ENCODE measurements at places on chromosomes 2 and 18.
A peak's percentile ranks its signal among the peaks of the same experiment; 100 is the strongest.

DNA sequence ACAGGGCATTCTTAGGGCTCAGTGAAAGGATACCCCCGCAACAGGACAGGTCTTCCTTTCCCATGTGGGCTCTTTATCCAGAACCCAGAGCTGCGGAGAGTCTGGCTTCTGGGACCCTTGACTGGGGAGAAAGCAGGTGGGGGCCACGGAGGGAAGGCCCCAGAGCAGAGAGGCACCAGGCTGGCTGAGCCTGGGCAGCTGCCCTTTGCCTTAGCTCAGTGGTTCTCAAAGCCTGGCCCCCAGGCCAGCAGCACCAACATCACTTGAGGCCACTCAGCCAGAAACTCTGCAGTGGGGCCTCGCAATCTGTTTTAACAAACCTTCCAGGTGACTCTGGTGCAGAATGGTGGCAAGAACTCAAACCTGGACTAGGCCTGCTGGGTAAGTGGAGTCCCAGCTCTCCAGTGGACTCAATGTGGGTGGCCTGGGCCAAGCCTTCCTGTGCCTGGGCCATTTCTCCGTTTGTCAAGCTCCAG lies 1.6 kb upstream of the TMEM37 start:
- DNase-seq = no peak

- DNase-seq = no peak
Observed at GRCh38 chr2:69683170-69683971, 39.8 kb upstream of the AAK1 start.

DNA sequence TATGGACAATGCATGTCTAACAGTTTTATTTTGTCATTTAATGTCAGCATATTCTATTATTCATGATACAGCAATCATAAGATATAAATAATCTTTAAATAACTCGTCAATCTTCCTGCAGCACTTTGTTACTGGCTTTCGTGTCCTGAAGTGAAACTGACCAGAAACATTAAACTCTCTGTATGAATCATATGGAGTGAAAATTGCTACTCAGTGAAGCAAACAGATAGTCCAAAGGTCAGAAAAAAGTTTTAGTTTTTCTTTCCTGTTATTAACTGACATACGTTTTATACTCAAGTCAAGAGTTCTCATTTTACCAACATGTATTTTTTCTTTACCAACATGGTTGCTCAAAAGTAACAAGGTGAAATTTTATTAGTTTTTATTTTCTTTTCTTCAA lies 106.8 kb upstream of the GALNT5 start:
- no peak for DNase-seq

DNA sequence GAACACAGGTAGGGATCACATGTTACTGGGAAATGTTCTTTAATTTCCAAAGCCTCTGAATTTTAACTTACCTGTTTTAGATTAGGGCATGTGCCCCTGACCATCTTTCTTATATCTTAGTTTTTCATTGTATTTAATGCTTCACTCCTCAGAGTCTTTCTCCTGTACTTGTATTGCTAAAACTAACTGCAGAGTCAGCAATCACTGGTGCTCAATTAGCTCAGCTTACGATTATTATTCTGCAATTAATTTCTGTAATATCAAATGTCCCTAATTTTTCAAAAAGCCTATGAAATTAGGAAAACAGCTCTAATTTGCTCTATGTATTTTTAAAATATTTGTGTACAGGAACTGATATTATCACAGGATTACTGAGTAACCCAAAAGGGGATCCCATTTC lies 693.2 kb upstream of the SLC8A1 start:
- DNase-seq = no peak

GRCh38 chr18:12520442-12520992 lies 112.8 kb downstream of the PRELID3A start:
- no peak for DNase-seq

DNA sequence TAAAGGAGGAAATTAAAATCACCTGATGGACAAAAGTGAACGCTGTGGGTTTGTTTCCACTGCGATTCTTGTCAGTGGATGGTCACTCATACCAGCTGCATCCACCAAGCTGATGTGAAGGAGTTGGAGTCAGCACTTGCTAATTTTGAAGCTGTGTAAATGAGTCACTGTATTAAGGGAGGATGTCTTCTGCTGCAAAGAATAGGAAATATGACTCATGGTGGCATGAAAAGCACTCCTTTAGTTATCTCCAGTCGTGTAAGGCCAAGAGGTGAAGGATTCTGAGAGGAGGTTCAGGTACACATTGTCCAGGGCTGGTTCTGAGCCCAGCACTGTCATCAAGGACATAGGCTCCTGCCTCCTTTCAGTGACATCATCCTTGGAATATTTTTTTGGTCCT lies 71.7 kb upstream of the SKOR2 start:
- no peak for DNase-seq

- DNase-seq = no peak
Observed at GRCh38 chr2:29051730-29052129, 22.6 kb downstream of the PCARE start.

GRCh38 chr2:101829429-101829828 lies 131.9 kb downstream of the MAP4K4 start:
- DNase-seq = no peak

DNA sequence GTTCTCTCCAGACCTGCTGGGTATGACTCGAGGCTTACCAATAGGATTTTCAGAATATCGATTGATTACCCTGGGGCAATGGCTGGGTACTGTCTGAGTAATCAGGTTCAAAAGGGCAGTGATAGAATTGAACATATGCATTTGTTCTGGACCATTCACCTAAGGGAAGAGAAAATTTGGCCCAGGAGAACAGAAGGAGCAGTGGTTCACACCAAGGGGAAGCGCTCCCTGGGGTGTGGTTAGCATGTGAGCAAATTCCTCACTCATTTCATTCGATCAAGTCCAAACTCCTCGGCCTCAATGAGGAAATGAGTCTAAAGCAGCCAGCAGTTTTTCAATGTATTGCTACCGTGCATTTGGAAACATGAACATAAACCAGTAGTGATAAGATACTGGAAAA lies 55.6 kb downstream of the CYP26B1 start:
- DNase-seq = no peak

GRCh38 chr2:28164280-28164801 lies 228.3 kb upstream of the FOSL2 start:
- DNase-seq = no peak

- DNase-seq = no peak
Observed at GRCh38 chr2:24158131-24158530, 16.7 kb upstream of the FAM228A start.

DNA sequence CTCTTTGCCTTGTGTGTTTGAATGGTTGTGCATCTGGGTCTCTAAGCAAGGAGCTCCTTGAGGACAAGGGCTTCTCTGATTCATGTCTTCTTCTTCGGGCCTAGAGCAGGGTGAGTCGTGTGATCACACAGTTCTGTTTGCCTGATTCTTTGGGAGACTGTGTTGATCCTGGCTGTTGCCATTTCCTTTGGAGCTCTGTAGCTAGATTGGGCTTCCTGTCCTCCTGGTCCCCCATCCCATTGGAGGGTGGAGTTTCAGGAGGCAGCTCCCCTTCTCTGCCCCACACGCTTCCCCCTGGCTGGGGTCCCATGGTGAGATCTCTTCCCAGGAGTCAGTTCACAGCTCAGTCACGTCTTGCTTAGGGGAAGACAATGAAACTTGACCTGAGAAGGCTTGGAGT lies 92.8 kb downstream of the TRIB2 start:
- DNase-seq = no peak

DNA sequence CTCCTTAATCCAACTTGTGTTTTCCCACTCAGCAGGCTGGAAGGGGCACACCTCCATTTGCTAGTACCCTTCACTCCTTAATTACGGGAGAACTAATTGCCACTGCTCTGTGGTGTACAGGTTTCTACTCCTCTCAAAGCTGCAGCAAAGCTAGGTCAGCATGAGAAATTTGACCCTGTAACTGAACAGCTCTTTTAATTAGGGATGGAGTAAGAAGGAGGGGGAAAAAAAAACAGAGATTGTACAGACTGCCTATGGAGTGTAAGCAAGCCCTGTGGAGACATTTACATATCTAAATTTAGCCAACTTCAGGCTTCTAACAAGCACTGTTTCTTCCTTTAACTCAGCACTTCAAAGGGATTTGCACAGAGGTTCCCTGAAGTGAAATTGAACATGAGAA lies 629.7 kb upstream of the SETBP1 start:
- no peak for DNase-seq

DNA sequence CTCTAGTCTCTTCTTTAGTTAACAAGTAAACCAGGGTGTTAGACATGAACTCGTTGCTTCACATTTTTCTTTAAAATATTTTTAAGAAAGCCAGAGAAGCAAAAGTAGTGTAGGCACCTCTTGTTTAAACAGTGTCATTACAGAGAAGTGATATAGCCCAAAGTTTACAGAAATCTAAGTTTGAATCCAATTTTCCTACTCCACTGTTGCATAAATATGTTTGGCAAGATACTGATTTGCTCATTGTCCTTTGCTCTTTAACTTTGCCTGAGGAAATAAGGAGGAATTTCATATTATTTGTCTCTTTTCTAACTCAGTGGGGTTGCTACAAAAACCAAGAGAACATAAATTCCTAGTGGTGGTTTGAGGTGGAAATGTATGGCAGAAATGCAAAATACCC lies 81.1 kb downstream of the PAX3 start:
- no peak for DNase-seq

DNA sequence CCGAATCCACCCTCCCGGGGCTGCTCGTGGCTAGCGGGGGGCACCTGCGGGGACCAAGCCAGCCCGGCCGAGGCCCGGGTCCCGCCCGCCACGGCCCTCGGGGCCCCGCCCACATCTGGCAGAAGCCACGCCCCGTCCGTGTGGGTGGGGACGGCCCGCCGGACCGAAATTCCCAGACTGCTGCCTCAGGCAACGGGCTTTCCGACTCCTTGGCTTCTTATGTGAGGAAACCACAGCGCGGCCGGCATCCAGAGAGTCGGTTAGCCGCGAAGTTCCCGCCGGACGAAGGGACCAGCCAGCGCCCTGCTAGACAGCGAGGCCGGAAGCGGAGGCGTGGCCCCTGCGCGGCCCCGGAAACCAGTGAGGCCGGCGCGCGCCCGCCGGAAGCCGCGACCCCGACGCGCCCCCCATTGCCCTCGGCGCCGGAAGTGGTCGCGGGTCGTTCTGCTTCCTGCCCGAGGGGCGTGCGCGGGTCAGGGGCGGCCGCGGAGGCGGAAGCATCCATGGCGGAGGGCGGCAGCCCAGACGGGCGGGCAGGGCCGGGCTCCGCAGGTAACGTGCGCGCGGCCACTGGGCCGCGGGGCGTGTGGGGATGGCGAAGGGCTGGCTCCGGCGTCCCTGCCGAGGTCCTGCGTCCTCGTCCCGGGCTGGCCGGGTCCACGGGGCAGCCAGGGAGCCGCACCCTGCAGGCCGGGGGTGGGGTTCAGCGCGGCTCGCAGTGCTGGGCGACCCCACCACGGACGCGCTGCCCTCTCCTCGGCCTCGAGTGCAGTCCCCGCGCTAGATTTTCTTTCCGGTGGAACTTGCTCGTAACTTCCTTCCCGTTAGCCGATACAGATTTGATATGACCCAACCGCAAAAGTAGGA lies at the start of gene ASB1:
TSS of gene ASB1 (plus strand) at position 360 of the 867 bp plus-strand sequence. CDS start at position 504, 144 bp downstream.
- DNase-seq = peak; percentile 82

GRCh38 chr2:118747066-118747465 lies 100.4 kb downstream of the EN1 start:
- no peak for DNase-seq

DNA sequence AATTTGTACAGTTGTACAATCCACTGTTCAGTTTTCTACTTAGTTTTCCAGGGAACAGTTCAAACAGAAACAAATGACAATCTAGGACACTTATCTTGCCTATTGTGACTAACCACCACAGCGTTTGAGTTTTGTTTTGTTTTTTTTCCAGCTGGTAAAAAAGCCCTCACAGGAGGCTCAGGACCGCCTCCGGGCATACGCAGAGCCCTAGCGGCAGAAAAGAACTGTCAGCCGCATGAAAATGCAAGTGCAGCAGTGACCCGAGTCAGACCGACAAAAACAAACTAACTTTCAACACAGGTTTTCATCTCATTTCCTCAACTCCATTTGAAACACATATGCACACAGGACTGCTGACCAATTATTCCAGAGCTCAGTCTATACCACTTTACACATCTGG lies 68.6 kb downstream of the STEAP3 start:
- no peak for DNase-seq

DNA sequence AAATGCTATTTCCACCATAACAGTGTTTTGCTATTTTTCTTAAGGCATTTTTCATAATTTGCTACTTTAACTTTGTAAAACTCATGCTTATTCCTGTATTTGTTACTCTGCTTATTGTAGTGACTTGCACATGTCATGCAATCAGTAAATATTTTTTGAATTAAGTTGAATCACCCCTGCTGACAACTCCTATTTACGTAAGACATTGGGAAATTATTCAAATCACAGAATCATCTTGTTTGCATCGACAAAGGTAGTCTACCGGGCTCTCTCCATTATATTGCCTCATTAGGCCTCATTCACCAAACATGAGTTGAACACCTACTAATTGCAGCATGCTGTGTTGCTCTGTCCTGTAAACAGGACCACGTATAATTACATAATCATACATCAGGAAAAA lies 478.5 kb upstream of the ZEB2 start:
- no peak for DNase-seq

DNA sequence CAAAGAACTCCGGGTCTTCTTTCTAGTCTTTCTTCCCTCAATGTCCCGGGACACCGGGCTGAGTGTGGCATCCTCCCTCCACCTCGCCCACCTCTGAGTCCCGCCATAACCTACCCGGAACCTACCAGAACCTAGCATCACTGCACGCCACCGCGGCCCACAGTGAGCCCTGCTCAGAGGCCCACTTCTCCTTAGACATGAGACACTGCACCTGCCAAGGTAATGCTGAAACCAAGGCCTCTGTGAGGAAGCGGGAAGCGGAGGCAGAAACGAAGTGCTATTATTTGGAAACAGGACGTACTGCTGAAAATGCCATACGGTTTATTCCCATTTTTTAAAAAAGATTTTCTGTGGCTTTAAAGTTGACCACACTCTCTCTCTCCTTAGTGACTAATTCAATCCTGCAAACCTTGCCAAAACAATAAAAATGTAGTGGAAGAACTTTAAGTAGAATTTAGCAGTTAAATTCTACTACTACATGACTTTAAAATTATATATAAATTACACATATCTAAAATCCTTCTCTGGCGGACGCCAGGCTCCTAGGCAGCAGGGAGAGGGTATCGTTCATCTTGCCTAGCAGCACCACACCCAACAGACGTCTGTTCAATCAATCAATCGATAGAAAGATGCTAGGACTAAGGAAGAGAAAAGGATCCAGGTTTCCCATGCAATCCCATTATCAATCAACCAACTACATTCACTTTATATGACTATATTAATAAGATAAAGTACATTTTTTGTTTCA lies 82.0 kb downstream of the ZNF516 start:
- no peak for DNase-seq

DNA sequence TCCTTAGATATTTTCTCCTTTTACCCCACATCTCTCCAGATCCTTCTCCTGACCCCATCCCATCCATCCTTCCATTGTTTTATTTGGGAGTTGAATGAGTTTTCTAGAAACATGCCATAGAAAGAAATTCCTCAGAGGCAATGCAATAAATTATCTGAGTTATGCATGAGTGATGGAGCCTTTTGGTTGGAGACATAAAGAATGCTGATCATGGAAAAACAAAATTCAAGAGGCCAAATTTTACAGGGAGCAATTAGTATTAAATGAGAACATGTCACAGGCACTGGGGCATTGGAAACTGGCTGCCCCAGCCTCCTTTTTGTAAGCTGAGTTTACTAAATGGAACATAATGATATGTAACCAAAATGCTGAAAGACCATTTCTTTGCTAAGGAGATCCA lies 74.2 kb upstream of the LCLAT1 start:
- DNase-seq = no peak

GRCh38 chr2:231711677-231712450 lies 3.5 kb downstream of the PTMA start:
- peak; percentile 57 for DNase-seq

Data from CD4-positive, alpha-beta T cell treated with Interleukin-12 subunit alpha and Interleukin-12 subunit beta, for 1 hour (primary cell).